ENCODE measurements at places on chromosomes 2 and 18.

DNA sequence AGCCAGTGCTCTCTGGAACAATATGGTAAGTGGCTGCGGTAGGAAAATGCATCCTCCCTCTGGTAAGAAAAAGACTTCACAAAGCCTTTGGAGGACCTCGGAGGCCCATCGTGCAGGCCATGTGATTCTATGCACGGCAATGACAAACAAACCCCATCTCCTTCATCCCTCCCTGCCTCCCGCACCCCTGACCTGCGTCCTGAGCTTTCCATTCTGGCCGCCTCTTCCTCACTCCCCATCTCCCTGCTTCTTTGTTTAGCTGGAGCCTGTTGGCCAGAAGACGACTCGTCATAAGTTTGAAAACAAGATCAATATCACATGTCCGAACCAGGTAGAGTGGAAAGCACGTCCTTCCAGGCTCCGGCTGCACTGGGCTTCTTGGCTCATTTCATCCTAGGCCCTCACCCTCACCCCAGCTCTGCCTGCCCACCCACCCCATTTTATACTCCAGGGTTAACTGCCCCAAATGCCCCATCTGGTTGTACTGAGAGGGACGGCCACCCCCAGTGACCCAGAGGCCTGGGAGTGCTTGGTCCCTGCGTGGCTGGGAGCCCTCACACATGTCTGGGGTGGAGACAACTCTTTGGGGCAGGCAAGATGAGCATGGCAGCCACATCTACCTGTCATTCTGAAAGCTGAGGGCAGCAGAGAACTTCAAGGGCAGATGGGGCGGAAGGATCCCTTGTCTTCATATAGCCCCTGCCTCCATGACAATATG is 94.0 kb downstream of the PLB1 start:
- no peak for DNase-seq

- DNase-seq: no peak
These were observed 65.9 kb upstream of the SLC1A4 start for GRCh38 chr2:64923385-64923710.

- DNase-seq: no peak
These were observed 123.1 kb upstream of the CYP26B1 start for GRCh38 chr2:72270556-72271275.

DNA sequence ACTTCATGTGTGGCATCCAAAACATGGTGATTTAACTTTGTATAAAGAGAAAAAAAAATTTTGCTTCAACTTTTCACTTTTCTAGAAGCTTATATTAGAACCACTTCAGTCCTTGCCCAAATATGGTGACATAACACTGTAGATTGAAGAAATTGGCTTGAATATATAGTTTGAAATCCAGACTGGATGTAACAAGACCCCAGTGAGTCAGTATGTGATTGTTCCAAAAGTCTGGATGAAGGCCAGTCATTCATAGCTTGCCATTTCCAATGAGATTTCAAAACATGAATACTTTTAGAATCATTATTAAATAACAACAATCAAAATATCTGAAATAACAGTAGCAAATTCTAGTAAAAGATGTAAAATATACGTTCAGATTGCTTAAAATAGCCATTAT is 104.8 kb upstream of the FN1 start:
- no peak for DNase-seq

DNA sequence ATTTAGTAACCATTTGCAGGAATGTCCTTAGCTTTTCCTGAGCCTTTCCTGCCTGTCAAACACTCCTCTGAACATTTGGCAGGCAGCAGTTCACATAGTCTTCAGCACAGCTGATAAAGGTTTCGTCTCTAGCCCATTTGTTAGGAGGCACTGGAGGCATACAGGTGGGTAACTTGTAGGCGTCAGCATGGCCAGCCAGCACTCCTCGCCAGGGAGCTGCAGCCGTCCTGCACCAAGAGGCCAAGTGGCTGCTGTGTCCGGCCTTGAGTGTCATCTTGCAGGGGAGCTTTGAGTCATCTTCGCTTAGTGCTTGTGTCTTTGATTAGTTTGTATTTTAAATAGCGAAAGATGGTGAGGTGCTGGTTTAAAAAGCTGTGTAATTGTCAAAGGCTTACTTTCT is 120.3 kb upstream of the NFATC1 start:
- DNase-seq: no peak

DNA sequence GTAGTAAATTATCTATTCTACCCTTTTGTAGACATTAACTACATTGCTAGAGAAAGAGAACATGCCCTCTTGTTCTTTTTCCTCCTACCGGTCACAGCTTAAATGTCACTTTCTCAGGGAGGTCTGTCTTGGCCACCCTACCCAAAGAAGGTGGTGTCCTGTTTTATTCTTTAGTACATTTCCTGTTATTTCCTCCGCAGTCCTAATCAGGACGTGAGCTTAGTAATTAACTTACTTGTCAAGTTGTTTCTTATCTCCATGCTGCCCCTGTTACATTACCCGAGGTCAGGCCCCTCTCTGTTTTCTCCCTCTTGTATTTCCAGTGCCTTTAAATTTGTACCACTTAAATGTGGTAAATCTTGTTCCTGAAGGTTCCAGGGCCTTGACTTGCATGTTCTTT is 73.7 kb upstream of the RMDN2 start:
- DNase-seq: no peak

DNA sequence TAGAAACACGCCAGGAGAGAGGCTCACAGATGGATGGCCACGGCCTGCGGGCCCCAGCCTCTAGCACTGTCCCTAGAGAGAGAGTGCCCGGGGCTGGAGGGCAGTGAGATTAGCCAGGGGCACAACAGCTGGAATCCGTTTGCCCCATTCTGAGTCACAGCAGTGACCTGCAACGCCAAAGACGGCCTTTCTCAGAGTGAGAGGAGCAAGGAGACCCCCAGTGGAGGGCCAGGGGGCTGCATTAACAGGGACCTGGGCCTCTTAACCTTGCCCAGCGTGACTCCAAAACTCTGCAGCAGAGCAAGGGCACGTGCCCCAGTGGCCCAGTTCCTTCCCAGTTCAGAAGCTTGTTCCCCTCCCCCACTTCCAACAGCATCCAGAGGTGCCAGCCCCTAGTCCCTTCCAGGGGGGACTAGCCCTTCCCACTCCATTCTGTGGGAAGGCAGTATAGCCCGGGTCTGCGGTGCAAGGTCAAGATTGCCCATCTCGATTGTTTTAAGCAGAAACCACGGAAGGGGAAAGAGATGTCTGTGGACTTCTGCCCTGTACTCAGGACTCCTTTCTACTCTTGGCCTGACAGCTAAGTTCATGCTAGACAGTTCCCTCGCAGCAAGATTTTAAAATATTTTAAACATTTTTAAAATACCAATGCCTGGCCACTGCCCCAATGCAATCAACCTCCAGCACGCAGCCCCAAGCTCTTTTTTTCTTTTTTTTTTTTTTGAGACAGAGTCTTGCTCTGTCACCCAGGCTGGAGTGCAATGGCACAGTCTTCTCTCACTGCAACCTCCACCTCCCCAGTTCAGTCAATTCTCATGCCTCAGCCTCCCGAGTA is 50.9 kb upstream of the BIN1 start:
- DNase-seq: no peak

- no peak for DNase-seq
These were observed 47.4 kb upstream of the NXPH2 start for GRCh38 chr2:138827426-138828054.

DNA sequence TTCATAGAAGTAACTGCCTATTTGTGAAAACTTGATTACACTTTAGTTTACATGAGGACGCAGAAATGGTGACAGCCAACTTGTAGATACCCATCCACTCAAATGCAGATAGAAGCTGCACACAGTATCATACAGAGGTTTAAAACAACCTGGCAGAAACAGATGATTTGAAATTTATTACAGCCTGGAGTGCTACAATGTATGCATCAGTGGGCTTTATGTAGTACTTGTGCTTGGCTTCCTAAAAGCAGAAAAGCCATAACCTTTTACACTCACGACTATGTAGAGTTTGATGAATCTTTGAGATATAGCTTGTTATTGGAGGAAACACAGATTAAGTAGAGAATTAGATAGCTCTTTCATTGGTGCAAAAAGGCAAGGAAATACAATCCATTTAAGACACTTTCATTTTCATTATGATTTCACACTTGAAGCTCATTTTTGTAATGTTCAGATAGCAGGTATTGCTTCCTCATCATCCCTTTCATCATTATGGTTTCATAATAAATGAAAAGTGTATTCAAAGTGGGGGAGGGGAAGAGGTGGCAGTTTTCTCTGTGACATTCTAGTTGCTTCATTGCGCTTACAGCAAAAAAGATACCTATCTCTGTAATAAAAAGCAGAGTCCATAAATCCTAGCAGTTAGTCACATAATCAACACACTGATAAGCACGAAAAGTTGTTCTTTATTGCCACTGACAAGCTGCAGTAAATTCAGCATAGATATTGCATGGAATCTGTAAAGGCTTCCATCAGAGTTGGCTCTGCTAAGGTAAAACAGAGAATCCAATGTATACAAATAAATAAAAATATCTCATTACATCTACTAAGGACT is 789.8 kb upstream of the FSHR start:
- no peak for DNase-seq

DNA sequence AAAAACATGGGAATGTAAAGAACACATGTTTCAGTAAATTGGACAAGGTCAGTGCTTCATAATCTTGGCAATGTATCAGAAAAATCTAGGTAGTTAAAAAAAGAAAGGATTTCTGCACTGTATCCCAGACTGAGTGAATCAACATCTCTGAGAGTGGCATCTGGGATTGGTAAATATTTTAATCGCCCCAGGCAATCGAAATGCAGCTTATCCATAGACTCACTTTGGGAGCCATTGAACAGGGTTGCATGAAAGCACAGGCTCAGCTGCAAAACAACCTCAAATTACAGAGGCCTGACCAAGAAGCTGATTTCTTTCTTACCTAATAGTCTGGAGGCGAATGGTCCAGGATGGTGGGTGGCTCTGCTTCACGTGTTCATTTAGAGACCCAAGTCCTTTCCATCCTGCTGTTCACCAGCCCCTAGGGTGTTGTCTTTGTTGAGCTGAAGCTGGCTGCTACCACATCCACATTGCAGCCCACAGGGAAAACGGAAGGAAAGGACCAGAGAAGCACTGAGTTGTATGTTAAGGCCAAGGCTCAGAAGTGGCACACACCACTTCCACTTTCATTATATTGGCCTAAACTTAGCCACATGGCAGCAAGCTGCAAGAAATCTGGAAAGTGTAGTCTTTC is 59.0 kb downstream of the MOGAT1 start:
- no peak for DNase-seq

DNA sequence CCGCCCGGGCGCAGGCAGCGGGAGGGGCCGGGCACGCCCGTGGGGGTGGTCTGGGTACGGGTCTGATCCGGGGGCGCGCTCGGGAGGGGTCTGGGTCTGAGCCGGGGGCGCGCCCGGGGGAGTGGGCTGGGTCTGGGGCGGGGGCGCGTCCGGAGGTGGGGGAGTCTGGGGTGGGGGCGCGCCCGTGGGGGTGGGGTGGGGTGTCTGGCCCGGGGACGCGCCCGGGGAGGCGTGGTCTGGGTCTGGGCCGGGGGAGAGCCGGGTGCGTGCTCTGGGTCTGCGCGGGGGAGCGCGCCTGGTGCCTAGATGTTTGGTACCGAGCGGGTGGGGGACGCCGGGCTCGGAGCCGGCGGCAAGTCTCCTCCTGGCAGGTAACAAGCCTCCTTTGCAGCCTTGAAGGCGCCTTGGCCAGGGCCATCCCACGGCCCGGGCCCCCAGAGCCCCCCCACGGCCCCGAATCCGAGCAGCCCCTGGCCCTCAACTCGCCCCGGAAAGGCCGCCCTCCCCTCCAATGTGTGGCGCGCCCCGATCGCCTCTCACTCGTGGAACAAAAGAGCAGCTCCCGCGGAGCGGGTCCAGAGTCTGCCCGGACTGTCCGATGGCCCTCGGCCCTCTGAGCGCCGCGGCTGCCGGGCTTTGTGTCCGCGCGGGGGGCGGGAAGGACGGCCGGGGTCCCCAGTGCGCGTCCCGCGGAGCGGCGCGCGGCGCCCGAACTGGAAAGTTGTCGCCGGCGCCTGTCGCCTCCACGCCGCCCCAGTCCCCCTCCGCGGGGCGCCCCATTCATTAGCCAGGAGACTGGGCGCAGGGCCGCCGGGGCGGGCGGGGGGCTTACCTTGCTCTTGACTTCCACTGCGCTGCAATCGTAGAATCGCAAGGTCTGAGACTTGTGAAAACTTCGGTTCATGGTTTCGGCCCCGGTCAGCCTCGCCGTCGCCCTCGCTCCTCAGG is 595 bp downstream of the PARD6G start:
- DNase-seq: peak; percentile 11

GRCh38 chr2:148524519-148524919 is 120.0 kb upstream of the EPC2 start:
- DNase-seq: no peak

DNA sequence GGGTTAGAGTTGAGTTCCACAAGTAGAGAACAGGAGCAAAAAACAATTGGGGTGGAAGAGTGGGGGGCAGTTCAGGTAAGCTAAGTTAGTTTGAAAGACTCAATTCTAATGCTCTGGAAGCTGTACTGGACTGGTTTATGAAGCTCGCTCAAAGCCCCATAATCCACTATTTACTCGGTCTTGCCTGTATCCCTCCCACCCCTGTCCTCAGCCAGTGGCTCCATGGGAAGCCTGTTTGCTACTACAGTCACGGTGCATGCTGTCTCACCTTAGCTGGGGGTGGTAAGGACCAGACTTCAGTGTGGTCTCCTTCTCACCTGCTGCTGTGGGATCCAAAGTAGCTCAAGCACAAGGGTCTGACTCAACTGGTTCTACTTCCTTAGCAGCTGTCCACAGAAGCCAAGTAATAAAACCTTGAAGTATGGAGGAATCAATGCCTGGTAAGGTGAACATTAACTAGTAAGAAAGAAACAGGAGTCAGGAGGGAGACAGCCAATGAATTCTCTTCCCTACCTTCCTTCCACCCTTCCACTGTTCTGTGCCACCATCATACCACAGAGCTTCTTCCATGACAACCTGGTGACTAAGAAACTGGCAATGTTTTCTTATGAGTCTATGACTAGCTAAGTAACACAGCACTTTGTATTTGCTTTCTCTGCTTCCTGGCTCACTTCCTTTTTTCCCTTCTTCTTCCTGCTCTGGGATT is 230.8 kb downstream of the SRBD1 start:
- DNase-seq: no peak

DNA sequence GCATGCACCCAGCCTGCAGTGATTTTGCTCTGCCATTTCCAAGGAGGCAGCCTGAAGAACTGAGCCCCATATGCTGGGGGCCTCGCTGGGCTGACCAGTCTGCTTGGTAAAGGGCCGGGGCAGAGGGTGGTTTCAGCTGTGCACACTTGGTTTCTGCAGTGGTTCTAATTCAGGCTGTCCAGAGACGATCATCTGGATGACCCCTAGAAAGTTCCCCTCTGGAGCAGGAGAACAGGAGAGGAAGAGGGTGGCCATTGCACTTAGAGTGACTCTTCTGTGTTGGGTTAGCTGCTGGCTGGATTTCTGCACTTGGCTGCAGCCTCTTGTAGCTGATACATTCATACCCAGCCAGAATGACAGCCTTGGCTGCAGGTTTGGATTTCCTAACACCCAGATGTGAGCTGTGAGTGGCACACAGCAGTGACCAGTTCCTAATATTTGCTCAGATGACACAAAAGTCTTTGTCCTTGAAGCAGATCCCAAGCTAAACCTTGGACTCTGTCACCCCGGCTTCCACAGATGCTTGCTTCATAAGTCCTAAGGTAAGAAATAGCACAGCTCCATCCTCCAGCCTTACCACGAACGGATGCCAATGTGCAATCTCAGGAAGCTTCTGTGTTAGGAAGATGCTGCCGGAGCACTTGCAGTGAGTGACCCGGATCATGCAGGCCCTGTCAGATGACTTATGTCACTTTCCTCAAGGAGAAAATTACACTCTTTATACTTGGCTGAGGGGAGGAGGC is 105.6 kb downstream of the HNRNPLL start:
- DNase-seq: no peak
